ENCODE measurements at places on chromosomes 4 and X. TPM values are rescaled to one million over a fixed set of nuclear protein-coding genes. Genes with fewer than 3 reads are reported as not detected.

- no peak for DNase-seq
These were observed 303.2 kb downstream of the TEX13C start for GRCh38 chrX:125622899-125623298.

DNA sequence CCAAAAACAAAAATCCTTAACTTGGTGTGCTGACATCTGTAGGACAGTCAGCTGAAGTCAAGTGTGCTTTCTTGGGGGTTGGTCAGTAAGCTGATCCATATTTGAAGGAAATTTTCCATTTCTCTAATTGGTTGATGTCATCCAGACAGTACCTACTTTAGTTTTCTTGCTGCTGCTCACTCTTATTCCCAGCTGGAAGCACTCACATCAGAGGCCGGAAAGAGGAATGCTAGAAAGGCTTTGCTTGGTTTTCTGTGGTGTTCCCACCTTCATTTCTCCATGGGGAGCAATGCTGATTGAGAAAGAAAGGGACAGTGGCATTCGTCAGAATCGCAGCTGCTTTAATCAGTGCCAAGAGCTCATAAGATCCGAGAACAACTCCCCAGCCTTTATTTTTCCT lies 227.0 kb downstream of the C4orf33 start:
- DNase-seq, result no peak

GRCh38 chrX:115226929-115227328 lies 7.0 kb downstream of the LRCH2 start:
- DNase-seq, result no peak

GRCh38 chr4:7761720-7762119 lies 177.9 kb downstream of the AFAP1 start:
- DNase-seq, result peak; percentile 54

- DNase-seq, result no peak
These were observed 39.7 kb upstream of the SHOX start for GRCh38 chrX:590693-591404.

DNA sequence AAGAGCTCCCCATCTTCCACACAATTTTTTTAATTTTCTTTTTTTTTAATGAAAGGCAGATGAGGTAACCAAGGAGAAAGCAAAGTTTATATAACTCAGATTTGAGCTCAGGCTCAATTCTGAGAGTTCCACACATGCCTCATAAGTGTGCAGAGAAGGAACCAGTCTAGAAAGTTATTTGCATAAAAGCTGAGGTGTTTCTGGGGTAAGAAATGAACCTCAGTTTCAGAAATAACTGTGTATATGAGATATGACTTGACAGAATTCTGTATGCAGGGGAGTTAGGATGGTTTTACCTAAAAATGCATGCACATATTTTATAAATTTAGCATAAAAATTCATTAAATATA lies 51.3 kb downstream of the DTHD1 start:
- no peak for DNase-seq

GRCh38 chrX:1853447-1853846 lies 238.6 kb downstream of the ASMT start:
- no peak for DNase-seq

GRCh38 chr4:147678796-147679549 lies 5.0 kb downstream of the PRMT9 start:
- DNase-seq, result no peak

DNA sequence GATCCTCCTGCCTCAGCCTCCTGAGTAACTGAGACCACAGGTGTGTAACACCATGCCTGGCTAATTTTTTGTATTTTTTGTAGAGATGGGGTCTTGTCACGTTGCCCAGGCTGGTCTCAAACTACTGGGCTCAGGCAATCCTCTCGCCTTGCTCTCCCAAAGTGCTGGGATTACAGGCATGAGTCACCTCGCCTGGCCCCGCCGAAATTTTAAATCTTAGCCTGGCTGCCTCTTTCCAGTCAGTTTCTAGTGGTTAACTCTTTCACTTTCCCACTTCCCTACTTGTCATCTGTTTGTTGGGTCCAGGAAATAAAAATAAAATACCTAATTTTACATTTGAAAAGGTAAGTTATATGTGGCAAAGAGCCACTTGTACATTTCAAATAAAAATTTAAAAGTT lies 62.4 kb downstream of the TMEM165 start:
- DNase-seq, result no peak

DNA sequence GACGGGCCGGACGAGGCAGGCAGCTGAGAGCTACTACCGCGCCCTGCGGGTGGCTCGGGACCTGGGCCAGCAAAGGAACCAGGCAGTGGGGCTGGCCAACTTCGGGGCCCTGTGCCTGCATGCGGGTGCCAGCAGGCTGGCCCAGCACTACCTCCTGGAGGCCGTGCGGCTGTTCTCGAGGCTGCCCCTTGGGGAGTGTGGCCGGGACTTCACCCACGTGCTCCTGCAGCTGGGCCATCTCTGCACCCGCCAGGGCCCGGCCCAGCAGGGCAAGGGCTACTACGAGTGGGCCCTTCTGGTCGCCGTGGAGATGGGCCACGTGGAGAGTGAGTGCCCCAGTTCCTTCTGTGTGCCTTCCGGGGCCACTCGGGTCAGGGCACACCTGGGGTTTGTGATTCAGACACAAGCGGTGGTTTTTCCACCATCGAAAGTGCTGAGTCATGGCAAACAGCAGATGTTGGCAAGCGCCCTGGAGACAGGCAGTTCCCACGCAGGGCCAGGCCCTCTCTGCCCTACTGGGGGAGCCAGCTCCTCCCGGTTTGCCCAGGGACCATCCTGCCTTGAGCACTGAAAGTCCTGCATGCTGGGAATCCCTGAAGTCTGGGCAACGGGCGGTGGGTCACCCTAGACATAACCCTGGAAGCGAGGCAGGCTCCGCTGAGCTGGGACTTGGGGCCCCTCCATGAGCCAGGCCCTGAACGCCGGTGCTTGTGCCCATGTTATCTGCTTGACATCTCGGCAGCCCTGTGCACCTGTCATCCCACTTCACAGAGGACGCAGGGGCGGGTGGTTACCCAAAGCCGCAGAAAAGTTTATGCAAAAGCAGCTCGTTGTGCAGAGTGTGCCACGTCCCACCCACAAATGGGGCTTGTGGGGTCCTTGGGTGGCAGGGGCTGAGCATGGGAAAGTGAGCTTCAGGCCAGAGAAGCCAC lies 29.5 kb downstream of the SH3TC1 start:
- DNase-seq, result peak; percentile 92

DNA sequence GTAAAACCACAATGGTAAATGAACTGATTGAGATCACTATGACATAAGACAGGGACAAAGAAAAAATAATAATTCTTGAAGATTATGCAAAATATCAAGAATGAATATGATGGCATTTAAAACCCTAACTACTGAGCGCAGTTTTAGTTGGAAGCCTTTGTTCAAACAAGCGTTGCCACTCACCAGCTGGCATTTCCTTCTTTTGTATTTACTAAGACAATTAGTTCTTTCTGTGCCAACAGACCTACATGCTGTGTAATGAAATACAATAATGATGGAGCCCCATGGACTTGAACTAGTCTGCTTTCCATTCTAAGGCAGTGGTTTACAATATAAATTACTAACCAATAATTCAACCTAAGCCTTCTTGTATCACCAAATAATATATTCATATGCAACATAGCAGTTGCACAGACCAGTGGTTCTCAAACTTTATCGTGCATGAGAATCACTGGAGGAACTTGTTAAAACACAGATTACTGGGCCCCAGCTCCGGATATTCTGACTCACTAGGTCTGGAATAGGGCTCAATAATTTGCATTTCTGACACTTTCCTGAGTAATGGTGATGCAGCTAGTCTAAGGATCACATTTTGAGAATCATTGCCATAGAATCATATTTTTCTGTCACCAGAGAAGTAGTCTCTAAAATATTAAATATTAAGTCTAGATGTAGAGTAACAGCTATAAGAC lies 196.4 kb upstream of the MAGEB18 start:
- DNase-seq, result no peak

GRCh38 chr4:152947311-152947710 lies 11.2 kb downstream of the FHDC1 start:
- DNase-seq, result no peak

DNA sequence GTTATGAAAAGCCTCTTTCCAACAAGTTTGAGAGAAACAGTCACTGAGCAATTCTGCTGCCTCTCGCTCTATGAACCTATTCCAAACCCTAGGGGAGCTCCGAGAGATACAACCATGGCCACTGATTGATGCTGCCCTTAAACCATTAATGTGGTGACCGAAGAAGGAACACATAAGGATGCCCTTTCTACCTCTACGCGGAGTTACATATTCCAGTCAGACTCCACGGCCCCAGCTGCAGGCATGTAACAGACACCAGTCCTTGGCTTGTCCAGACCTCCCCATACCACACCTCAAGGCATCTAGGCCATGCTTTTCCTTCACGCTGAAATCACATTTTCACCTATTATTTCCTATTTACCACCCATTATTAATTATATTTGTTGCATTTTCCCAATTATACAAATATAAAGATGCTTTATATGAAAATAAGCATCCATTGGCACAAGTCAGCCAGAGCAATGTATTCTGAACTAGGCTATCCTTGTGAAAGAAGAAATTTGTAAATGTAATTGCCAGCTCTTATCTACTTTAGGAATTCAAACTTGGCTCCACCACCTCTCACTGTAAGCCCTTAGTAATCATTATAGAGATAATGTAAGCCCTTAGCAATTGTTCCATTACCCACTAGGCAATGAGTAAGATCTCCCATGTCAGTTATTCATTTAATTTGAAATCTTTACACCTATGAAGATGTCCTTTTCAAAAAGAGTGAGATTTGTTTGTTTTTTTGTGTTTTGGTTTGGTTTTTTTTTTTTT lies 338.4 kb downstream of the NR3C2 start:
- DNase-seq, result no peak

GRCh38 chr4:78004270-78004669 lies 52.9 kb upstream of the FRAS1 start:
- DNase-seq, result no peak

DNA sequence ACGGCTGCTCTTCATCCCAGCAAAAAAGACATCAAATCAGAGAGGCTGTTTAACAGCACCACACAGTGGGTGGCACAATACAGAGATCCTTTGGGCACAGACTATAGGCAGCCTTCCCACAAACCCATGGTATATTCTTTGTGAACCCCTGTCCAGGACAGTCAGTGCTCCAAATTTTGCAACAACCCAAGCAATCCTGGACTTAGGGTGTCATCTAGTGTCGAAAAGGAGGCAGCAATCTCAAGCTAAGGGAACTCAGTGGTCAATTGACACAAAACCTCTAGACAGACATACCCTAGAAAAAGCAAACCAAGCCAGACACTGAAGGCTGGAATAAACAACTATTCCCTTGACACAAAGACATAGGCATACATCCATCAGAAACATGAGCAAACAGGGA lies 137.4 kb downstream of the BMP15 start:
- no peak for DNase-seq

DNA sequence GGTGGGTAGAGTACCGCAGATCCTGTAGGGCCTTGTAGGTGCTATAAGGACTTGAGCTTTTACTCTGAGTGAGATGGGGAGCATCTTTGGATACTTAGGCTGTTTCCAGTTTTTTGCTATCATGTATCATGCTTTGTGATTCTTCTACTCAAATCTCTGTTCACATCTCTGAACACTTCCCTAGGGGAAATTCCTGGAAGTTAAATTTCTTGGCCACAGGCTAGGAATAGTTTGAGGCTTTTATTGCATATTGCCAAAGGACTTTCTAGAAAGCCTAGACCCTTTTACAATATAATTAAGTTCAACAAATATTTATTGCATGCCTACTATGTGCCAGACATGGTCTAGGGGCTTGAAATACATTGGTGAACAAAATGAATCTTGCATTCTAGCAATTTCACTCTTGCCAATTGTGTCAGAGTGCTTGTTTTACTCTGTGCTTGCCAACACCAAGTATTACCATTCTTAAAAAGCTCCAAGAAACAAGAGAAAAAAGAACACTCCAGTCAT lies 4.1 kb upstream of the PGRMC1 start:
- DNase-seq, result no peak

DNA sequence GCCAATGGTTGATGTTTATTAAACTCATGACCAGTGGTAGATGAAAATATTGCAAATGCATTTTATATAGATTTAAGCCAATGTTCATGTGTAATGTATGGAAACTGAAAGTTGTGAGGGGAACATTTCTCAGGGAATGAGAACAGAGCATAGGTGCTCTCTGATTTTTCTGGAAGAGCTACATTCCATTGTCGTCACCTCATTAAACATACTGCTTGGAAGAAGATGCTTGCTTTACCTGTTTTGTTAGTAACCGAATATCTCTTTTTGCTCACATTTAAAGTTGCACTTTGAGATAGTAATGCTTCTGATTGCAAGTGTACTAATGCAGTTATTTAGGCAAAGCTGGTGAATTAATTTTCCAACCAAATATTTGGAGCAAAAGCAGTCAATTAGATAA lies 93.8 kb upstream of the CLCN4 start:
- no peak for DNase-seq

DNA sequence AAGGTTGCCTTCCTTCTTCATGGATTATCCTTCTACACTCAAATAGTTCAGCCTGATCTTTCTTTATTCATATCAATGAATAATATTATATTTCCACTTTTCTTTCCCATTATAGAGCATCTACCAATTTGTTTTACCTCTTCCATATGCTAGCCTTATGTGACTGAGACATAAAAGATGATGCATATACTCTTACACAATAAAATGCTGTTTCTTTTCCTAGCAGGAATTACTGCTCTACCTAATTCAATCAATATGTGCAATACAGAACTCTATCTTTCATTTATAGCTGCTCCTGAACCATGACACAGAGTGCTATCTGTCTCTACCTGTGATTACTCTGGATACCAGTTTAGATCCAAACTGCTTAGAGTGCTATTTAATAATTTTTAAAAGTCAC lies 2334.0 kb downstream of the PCDH7 start:
- DNase-seq, result no peak

GRCh38 chr4:54234497-54235205 lies 5.6 kb downstream of the PDGFRA start:
- DNase-seq, result no peak

GRCh38 chrX:21944136-21944615 lies 3.7 kb downstream of the SMS start:
- no peak for DNase-seq

DNA sequence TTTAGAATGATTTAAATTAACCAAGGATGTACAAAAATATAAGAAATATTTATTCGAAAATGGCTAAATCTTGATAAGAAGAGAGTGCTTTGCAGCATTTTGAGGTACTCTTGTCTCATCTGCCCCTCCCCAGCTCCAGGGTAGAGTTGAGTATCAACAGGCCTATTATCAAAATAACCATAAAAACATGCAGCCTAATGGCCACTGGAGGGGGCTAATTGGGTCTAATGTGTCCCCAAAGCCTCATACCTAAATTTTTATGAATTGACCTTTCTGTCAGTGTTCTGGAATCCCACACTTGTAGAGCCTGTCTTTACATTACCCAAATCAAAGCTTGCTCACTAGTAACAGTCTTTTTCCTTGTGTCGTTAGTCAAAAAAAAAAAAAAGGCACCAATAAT lies 544.9 kb upstream of the CPXCR1 start:
- DNase-seq, result no peak

- no peak for DNase-seq
These were observed 1276.1 kb downstream of the PCDH7 start for GRCh38 chr4:31995943-31996901.

ARR3 gene
- not detected for total RNA-seq

ABLIM2 gene
- total RNA-seq, result 29.8 TPM

MAGEE2 gene
- total RNA-seq, result not detected
